ENCODE measurements at places on chromosomes 5 and 9.

DNA sequence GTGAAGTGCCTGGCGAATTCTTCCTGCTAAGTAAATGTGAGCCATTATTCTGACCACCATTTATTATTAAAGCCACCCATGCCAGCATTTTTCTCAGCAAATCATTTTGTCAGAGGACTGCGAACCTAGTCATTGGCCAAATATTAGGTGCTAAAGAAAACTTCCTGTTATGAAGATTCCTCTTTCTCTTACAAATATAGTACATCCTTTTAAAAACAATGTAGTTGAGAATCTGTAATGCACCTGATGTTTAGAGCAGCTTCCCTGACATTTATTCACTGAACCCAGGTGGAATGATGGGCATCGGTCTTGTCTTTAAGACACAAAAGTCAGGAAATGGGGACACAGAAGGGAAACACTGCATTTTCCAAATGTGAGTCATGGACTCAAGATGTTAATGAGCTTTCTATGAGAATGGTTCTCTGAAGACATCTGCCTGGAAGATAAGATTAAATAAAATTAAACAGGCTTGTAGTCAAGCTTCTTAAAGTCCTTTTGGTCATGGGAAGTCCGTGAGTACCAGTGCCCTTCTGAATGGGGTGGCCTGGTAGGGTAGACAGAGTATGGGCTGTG lies 290.6 kb downstream of the FBXL7 start:
- no peak for DNase-seq

- no peak for DNase-seq
These were observed 1016.3 kb upstream of the SEMA6A start for GRCh38 chr5:117590944-117591343.

DNA sequence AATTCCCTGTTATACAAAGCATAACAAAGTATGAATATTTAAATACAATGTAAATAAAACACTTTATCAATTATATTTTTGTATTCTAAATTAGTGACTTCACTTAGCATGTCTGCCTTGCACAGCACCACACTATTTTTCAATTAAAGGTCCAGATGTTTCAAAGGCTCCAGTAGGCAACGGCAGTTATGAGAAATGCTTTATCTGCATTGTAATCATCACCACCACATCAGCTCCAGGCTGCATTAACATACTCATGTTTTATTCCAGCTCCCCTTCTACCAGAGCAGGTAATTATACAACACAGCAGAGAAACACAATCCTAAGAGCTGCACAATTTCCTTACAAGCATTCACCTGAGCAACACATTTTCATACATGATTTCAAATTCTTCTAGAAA lies 102.8 kb downstream of the MAPKAP1 start:
- no peak for DNase-seq

- DNase-seq: no peak
These were observed 990.8 kb upstream of the EDIL3 start for GRCh38 chr5:85375525-85375924.

DNA sequence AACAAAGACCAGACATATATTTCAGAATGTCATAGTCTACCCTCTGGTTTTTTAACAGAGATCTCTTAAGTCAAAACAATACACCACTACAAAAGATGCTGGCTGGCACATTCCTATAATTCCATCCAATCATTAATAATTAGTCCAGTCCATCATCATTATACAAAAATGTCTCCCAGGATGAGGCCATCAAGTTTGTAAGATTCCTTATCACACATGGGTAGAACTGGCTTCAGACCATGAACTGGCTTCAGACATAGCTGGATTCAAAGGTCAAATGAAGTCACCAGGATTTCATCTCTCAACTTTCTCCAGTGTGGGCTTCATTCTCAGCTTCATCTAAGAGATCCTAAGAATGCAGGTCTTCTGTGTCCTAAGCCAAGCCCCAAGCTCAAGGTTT lies 147.1 kb downstream of the ENC1 start:
- DNase-seq: no peak

DNA sequence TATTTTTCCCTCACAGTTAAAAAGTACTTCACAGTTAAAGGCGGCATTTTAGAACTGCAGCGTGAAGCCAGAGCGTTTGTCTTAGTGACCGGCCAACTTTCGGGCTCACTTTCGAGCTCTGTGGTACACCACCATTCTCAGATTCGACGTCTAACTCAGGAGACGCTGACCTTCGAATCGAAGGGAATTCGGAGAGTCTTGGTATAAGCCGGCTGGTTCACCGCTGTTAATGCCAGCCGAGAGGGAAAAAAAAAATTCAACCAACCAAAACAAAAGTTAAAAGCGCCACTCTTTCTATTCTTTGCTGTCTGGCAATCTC lies 544 bp upstream of the SNX24 start:
- no peak for DNase-seq

DNA sequence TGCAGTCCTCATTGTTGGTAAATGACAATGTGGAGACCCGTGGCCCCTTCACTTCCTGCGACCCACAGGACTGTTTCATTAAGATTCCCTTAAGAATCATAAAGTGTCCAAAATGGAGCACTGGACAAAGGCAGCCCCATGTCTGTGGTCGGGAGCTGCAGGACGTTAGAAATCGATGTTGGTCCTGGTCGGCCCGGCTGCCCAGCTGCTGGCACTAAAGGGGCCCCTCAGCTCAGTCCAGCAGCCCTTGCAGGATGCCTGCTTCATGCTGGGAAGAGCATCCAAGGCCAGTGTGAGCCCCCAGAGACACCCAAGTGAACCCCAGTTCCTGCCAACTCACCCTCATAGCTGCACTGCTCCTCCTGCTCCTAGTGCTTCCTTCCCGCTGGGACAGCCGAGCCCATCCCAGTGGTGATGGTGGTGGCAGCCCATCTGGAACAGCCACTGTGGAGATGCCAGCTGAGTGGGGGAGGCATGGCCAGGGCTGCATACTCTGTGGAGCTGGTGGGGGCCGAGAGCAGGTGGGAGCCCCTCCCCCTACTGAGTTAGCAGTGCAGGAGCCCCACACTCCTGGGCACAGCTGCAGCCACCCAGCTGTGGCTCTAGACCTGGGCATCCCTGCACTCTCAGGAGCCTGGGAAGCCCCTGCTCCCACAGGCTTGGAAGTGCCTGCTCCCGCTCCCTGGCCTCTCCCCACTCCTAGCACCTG lies 168.0 kb upstream of the IRX2 start:
- DNase-seq: no peak

DNA sequence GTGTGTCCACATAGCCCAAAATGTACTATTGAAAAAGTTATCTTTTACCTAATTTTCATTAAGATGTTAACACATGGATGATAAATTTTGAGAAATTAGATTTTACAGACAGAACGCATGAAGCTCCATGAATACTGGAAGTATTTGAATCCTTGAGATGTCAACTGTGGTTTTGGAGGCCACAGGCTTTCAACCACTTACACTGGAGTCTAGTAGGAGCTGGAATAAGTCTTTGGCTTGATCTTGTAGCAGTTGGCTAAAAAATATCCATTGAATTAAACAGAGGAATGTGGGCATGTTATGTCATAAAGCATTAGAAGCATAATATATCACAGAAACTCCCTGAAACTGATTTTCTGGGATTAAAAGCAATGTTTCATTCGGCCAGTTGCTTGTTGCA lies 52.9 kb downstream of the CAMK4 start:
- DNase-seq: no peak

GRCh38 chr5:178564397-178564796 lies 25.8 kb downstream of the COL23A1 start:
- no peak for DNase-seq

- no peak for DNase-seq
These were observed 68.2 kb upstream of the STC2 start for GRCh38 chr5:173396311-173396993.

DNA sequence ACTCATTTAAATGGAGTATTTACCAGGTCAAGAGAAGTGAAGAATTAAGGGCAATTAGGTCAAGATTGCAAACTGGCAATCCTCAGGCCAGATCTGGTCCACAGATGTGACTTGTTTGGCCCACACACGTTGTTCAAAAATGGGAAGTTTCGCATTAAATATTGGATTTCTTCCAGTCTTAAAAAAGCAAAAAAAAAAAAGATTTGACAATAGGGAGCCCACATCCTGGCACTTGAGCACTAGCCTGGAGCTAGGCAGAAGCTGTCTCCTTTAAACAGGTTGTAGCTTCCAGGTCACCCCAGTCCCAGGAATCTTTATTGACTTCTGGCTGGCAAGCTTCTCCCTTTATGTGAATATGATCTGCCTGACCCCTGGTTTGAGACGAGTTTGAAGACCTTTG lies 520.4 kb downstream of the RAB3C start:
- DNase-seq: no peak

DNA sequence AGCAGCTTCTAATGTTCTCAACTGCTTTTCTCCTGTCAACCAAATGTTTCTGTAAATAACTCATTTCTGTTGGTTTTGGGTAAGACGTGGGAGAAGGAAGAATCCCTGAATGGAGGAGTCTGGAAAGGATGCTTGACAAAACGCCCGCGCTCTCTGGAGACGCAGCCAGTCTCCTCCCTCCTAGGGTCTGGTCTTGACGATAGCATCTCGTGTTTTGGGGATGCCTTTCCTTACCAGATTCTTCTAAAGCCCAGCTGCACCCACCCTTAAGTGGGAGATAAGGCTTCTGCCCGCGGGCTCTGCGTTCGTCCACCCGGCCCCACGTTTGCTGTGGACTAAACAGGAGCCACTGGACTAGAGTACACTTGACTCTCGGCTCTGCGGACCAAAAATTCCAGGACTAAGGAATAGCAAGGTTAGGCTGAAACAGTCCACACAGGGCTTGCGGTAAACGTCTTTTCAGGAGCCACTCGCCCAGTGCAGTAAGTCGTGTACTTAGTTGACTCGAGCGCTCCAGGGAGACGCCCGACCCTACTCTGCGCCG lies 491 bp upstream of the CTSL start:
- DNase-seq: no peak

All from NCI-H1436 (cell line).